ENCODE measurements at places on chromosomes 4 and X.

- peak; percentile 42 for DNase-seq
Observed at GRCh38 chrX:110541266-110541665, 182.6 kb downstream of the RTL9 start.

GRCh38 chr4:113921089-113921794 lies 58.2 kb downstream of the ARSJ start:
- peak; percentile 16 for DNase-seq

DNA sequence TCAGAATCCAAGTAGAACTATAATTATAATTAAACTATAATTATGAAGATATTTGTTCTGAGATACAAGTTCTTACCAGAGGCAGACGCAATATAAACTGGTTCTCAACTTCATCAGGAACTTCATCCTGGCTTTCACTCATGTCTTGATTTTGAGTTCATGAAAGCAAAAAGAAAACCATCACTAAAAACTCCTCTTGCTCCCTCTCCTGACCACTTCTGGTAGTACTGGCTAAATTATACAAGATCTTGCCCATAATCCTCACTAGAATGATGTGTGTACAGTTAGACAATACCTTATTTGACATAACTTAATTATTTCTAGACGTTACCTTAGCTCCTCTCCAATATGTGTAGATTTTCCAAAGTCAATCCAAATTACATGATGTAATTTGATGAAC lies 3.7 kb downstream of the TAF7L start:
- peak; percentile 62 for DNase-seq

GRCh38 chr4:140662082-140662869 lies 93.5 kb upstream of the UCP1 start:
- DNase-seq = peak; percentile 42

GRCh38 chr4:1194010-1194900 lies 21.9 kb upstream of the SPON2 start:
- DNase-seq = no peak
